ENCODE measurements at places on chromosomes 5 and 9.

GRCh38 chr9:115099901-115100300 lies 18.1 kb downstream of the TNC start:
- DNase-seq, result no peak

GRCh38 chr5:68932830-68933434 lies 160.9 kb upstream of the SLC30A5 start:
- no peak for DNase-seq

DNA sequence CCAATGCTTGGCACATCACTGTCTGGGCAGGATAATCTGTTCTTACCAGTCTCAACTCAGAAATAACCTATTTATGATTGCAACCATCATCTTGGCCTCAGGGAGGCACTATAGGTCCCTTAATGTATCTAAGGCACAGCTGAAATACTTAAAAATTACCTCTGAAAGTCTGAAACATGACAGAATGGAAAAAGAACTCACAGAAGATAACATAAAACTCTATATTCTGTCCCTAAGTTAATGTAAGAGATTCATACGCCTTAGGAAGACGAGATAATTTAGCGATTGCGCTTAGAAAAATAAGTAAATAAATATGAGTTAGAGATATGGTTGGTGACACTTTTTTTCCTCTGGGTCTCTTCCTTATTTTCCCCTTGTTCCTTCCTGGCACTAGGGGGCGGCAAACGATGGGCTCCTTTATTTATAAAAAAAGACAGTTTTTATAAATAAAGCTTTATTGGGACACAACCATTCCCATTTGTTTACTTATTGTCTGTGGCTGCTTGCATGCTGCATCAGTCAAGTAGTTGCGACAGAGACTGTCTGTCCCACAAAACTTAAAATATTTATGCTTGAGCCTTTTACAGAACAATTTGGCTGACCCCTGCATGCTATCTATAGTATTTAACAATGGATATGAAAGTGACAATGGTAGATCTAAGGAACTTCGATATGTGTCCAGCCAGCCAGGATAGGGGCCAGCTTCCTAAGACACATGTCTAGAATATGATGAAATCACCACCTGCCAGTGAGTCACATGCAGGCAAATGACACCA lies 79.6 kb downstream of the PDE4D start:
- DNase-seq, result peak; percentile 38

- DNase-seq, result no peak
Measured at GRCh38 chr9:686321-686813, 155.1 kb upstream of the DMRT1 start.

GRCh38 chr5:72530196-72530595 lies 23.0 kb upstream of the ZNF366 start:
- no peak for DNase-seq

- DNase-seq, result no peak
Measured at GRCh38 chr5:419970-420369, 23.0 kb upstream of the EXOC3 start.

GRCh38 chr9:13163287-13163686 lies 116.2 kb downstream of the MPDZ start:
- DNase-seq, result no peak

GRCh38 chr5:111472579-111472978 lies 39.8 kb downstream of the STARD4 start:
- DNase-seq, result no peak

- no peak for DNase-seq
Measured at GRCh38 chr9:97689401-97690180, 7.5 kb downstream of the XPA start.

DNA sequence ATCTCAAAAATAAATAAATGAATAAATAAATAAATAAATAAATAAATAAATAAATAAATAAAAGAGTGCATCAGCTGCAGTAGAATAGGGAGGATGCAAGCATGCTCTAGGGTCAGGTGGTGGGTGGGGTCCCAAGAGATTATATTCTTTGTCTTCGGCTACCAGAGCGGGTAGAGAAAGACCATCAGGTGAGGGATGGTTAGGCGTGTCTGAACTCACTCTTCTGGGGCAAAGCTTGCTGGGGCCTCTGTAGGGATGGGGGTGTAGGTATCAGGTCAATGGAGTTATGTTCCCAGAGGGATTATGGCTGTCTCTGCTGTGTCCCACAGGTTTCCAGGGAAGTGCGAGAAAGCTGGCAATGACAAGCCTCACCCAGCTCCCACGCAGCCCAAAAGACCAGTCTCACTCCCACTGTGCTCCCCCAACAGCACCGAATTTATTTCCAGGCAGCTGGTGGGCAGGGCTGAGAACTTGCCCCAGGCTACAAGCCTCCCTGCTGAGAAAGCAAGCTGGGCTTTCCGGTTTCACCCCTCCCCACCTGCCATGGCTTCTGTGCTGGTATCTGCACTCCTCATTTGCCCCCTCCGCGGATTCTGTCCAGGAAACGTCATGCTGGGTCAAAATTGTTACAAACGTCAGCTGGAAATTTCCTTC lies 180.8 kb downstream of the LURAP1L start:
- DNase-seq, result no peak

GRCh38 chr9:35814106-35814840 lies 569 bp downstream of the HINT2 start:
- no peak for DNase-seq

DNA sequence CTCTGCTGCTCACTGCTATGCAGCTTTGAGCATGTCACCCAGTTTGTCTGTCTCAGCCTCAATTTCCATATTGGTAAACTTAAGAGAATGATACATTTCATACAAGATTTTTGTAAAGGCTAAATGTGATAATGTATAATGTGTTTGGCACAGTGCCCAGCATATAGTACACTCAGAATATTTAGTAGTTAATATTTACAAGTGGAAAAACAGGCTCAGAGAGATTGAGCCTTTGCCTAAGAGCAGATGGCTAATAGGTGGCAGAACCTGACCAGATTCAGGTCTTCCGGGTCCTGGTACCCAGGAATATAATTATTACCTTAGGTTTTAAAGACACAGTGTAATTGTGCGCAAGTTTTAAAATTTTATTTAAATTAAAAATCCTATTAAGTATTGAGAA lies 46.8 kb upstream of the KIAA1958 start:
- no peak for DNase-seq

GRCh38 chr5:126866851-126867636 lies 90.1 kb downstream of the LMNB1 start:
- no peak for DNase-seq

DNA sequence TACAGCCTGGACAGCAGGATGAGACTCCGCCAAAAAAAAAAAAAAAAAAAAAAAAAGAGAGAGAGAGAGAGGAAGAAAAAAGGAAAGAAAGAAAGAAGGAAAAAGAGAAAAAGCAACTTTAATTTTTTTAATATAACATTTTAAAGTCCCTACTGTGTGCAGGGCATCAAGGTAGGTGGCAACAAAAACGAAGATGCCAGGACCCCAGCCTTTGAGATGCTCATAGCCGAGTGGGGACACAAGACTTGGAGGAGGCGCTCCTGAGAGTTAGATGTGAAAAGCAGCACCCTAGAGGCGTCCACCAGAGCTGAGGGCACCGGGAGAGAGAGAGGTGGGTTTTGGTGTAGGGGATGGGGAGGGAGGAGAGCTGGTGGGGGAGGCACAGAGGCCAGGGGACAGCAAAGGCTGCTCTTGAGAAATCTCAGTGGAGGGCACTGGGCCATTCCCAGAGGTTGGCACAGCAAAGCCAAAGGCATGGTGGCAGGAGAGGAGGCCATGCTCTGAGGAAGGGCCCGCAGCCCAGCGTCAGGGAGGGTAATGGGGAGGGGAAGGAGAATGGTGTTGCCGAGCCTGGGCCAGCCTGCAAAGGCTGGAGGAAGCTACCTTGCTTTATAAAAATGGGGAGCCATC lies 135.6 kb downstream of the C9orf50 start:
- DNase-seq, result no peak

DNA sequence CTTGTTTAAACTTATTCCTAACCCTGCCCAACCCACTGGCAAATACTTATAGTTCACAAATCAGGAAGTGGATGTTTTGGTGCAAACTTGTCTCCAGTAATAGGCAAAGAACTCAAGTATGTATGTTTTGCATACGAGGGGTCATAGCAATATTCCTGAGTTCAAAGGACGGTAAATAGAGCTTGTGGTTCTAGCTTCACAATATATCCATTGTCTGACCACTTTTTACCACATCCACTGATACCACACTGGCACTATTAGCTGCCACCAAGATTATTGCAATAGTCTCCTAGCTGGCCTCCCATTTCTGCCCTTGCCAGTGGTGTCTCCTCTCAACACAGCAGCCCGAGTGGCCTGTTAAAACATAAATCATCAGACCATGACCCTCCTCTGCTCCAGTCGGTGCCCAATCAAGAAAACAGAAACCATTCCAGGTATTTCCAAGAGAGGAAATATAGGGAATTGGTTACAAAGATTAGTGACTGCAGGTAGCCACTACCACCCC lies 17.0 kb downstream of the GRXCR2 start:
- peak; percentile 64 for DNase-seq

GRCh38 chr5:155871623-155872022 lies 455.3 kb upstream of the SGCD start:
- no peak for DNase-seq

- DNase-seq, result no peak
Measured at GRCh38 chr9:109639674-109640579, 140.1 kb upstream of the PALM2AKAP2 start.

GRCh38 chr5:37207802-37208201 lies 41.4 kb downstream of the CPLANE1 start:
- DNase-seq, result no peak

GRCh38 chr5:167985373-167985772 lies 306.1 kb upstream of the WWC1 start:
- no peak for DNase-seq

DNA sequence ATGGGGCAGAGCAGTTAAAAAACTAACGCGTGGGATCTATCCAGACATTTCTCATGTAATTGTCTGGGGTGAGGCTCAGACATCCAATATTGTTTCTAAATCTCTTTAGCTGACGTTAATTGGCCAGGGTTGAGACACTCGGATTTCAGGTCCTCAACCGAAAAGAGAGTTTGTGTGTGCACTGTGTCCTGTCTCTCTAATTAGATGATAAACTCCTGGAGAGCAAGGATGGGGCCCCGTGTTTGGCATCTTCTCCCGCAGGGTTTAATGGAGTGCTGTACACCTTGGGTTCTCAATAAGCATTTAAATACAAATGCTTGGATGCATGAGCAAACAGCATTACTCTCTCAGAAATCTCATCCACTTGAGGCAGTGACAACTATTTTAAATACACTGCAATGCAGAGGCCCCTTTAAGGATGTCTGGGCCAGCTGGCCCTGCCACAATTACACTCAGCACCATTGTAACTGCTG lies 139.6 kb downstream of the MTX3 start:
- DNase-seq, result no peak

DNA sequence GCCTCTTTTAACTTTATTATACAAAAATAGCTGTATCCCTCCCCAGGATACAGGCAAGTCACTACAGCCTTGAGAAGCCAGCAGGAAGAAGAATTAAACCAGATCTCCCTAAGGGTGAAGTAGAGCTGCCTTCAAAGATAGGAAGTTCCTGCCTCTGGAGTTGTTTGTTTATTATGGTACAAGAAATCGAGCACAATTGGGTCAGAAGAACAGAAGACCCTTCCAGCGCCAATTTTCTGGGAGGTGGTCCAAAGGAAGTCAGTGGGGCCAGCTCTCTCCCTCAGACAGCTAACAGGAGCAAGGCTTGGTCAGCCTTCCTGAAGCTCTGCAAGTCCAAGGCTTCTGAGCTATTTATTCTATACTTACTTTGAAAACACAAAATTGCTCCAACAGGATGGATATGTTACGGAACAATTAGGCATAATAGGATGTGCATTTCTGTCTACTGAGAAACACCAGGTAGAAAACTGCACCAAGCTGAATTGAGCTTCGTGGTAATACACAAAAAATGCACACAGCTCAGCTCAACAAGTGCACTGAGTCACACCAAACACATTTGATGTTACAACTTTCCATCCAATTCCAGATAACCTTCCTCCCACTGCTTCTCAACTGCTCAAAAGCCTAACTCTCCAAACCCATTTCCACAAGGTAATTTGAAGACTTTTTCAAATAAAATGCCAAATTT lies 16.0 kb downstream of the SERINC5 start:
- no peak for DNase-seq

GRCh38 chr5:91135475-91136248 lies 247.5 kb downstream of the ARRDC3 start:
- no peak for DNase-seq

- peak; percentile 25 for DNase-seq
Measured at GRCh38 chr9:90803860-90804593, 2.4 kb downstream of the SYK start.

- DNase-seq, result no peak
Measured at GRCh38 chr5:55177078-55177477, 4.1 kb upstream of the CDC20B start.

DNA sequence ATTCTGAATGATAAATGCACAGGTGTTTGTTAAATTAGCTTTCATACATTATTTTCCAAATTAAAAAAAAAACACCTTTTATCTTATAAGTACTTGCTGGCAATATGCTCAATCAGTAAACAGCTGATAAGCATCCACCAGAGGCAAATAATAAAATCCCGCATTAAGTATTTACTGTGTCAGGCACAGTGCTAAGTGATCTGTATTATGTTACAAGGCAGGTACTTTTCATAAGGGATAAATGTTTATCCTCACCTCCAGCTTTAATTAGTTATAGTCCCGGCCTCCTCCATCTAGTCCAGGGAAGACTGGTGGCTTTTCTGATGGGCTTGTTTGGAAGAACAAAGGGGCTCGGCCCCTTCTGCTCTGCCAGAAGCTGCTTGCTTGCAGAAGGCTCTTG lies 40.1 kb downstream of the PFDN1 start:
- DNase-seq, result no peak

DNA sequence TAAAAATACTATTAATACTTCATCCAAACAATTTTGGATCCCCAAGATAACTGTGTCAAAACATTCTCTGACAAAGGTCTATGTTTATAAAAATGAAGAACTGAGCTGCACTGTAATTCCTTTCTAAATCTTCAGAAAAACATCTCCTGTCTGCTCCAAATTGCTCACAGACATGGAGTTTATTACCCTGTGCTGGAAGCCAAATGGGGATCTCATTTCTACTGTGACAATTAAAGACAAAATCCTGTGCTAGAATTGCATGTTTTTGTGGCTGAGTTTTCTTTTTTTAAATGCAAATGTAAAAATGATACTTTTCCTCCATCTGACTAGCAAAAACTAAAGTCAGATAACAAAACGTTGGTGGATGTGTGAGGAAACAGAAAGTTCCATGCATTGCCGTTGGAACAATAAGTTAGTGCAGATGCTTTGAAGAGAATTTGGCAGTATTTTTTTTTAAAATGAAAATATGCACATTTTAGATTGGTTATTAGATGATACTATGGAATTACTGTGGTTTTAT lies 93.5 kb downstream of the GNA14 start:
- no peak for DNase-seq

- DNase-seq, result no peak
Measured at GRCh38 chr5:141512911-141513626, 24.2 kb downstream of the PCDHGC5 start.

DNA sequence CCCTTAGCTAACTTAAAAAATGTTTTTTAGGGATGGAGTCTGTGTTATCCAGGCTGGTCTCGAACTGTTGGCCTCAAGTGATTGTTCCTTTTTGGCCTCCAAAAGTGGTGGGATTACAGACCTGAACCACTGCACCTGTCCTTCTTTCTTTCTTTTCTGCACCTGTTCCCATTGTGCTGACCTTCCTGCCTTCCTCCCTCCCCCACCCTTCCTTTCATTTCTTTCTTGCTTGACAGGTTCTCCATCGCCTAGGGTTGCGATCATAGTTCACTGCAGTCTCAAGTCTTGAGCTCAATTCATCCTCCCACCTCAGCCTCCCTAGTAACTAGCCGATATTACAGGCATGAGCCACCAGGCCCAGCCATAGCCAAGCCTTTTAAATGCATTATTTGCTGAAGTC lies 20.6 kb downstream of the JMY start:
- DNase-seq, result no peak
